Mesenteric fat pad (tissue), 1 donor: ENCODE measurements at places on chromosomes 2 and 18. TPM values are rescaled to one million over a fixed set of nuclear protein-coding genes. Genes with fewer than 3 reads are reported as not detected.

DNA sequence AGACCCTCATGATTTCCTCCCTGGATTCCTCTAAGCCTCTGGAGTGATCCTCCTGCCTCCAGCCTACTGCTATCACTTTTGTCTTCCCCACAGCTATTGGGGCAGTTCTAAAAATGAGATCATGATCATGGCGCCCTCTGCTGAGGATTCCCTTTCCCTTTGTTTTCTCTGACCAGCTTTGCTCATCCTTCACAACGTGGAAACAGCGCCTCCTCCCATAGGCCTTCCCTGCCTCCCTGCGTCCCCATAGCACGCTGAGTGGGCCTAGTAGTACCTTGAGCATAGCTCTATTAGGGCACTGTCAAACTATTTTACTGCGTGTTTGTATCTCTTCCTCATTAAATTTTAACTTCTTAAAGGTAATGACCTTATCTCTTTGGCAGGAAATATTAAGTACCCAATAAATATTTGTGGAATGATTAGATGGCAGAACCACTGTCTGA, 207.0 kb upstream of the FANCL start:
- DNase-seq: no peak

DNA sequence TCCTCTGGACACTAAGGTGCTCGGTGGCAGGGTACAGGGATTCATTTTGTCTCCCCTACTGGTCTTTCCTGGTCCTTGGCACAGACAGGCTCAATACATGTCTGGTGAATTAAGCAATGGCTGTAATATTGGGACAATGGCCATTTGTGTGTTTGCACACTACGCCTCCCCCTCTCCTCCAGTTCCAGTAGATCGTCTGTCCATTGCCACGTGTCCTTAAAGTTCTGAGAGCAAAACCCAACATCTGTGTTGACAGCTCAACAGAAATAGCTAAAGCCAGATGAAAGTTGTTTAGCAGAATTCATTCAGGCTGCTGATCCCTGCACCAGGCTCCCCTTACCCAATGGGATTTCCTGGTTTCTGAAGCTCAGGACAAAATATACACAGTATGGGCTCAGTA, 9.0 kb upstream of the FABP1 start:
- no peak for DNase-seq

The EN1 gene
- total RNA-seq: 4.4 TPM

- no peak for DNase-seq
Measured at GRCh38 chr18:69752737-69753380, 194.8 kb downstream of the CD226 start.

GRCh38 chr2:238895891-238896600, 48.2 kb downstream of the TWIST2 start:
- DNase-seq: no peak

- no peak for DNase-seq
Measured at GRCh38 chr2:181978351-181979150, 7.1 kb upstream of the PPP1R1C start.

The MYO3B gene
- total RNA-seq: not detected

- DNase-seq: no peak
Measured at GRCh38 chr2:145323512-145323911, 803.6 kb upstream of the ZEB2 start.

DNA sequence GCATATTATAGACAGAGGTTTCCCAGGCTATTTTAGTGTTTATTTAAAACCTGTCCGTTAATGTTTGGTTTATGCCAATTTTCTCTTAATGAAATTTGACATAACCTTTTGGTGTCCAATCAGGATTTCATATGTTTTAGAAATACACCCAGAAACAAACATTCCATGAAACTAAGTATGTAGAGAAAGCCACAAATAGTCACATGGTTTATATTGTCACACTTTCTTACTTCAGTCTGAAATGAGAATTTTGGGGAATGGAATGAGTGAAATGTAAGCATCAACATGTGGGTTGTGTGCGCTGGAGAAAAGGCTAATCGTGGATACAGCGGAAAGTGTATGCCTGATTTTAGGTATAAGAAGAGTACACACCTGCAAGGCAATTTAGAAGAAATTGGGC, 277.0 kb upstream of the RAB12 start:
- no peak for DNase-seq

DNA sequence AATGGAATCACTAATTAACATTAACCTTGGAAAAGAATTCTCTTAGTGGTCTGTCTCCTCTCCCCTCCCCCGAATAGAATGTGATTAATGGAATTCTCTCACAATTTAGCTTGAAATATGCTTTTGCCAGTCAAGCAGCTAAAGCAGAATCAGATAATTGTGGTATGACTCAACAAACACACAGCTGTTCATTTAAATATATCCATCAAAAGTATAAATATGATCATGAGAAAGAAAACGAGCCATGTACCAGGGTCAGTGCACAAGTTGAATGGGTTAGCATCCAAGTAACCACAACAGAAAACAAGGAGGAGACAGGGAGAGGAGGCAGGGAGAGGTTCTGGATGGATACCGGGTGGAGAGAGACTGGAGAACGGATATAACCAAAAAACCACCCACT, 66.9 kb downstream of the ACVR1 start:
- no peak for DNase-seq

GRCh38 chr2:67565761-67566160, 168.6 kb downstream of the ETAA1 start:
- DNase-seq: no peak
